GM23248 (cell line): ENCODE measurements at places on chromosomes 12 and 14. TPM values are rescaled to one million over a fixed set of nuclear protein-coding genes. Genes with fewer than 3 reads are reported as not detected.

DNA sequence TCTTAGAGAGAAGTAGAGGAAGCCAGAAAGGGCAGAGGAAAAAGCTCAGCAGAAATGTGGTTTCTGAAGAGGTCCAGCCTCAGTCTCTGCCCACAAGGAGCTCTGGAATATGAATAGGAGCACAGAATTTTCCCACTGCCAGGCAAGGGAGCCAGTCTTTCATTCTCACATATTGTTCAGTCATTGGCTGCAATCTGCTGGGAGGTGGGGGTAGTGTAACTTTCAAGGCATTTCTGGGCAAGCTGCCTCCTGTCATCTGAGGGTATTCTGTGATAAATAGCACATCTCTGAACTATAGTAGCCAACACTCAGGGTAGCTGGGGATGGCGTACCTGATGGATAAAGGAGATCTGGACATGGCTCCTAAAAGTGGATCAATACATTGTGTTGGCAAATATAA, 127.2 kb downstream of the LRRK2 start:
- DNase-seq = no peak

DNA sequence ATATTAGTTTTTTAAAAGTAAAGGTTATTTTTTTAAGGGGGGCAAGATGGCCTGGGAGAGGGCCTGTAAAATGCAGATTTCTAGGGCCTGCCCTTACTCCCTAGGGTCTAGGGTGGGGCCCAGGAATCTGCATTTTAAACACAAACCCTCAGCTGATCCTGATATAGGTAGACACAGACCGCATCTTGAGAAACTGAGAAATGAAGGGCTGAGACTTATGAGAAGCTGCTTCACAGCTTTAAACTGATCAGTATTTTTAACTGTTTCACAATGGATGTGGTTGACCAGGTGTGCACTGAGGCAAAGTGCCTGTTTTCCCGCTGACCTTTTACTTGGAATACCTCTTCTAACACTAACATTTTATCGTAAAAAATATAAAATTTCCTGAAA, 84.0 kb downstream of the CCDC88C start:
- no peak for DNase-seq

GRCh38 chr14:75757644-75758402, 96.8 kb downstream of the TTLL5 start:
- no peak for DNase-seq

The ADAMTS20 gene
- not detected in 2 replicates for total RNA-seq

The GZMH gene
- total RNA-seq = not detected in 2 replicates
